ENCODE measurements at places on chromosomes 6 and 20.

DNA sequence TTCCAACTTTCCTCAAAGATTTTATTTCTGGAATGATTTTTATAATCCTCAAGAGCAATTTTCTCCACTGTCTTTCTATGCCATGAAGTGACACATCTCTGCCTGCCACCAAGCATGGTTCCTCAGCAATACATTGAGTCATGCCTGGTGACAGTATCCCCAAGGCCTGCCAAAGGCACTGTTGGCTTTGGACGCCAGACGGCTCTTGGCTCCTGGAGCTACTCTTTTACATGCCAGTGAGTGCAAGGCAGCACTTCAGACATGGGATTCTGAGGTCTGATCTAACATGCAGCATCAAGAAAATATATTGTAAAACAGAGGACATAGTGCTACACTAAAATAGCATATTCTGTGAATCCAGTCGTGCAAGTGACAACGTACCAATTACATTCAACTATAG lies 20.1 kb upstream of the PLEKHG1 start:
- DNase-seq: no peak

- no peak for DNase-seq
Measured at GRCh38 chr6:75116946-75117345, 88.9 kb downstream of the COL12A1 start.

GRCh38 chr20:34708621-34709043 lies 4.5 kb downstream of the TP53INP2 start:
- DNase-seq: no peak

- no peak for DNase-seq
Measured at GRCh38 chr20:47795214-47795907, 10.1 kb upstream of the SULF2 start.

GRCh38 chr20:37347891-37348791 lies 2.2 kb downstream of the SRC start:
- DNase-seq: no peak

- DNase-seq: no peak
Measured at GRCh38 chr6:73078333-73078862, 146.9 kb downstream of the KHDC1L start.

- no peak for DNase-seq
Measured at GRCh38 chr20:4328541-4328940, 313.2 kb upstream of the RNF24 start.

DNA sequence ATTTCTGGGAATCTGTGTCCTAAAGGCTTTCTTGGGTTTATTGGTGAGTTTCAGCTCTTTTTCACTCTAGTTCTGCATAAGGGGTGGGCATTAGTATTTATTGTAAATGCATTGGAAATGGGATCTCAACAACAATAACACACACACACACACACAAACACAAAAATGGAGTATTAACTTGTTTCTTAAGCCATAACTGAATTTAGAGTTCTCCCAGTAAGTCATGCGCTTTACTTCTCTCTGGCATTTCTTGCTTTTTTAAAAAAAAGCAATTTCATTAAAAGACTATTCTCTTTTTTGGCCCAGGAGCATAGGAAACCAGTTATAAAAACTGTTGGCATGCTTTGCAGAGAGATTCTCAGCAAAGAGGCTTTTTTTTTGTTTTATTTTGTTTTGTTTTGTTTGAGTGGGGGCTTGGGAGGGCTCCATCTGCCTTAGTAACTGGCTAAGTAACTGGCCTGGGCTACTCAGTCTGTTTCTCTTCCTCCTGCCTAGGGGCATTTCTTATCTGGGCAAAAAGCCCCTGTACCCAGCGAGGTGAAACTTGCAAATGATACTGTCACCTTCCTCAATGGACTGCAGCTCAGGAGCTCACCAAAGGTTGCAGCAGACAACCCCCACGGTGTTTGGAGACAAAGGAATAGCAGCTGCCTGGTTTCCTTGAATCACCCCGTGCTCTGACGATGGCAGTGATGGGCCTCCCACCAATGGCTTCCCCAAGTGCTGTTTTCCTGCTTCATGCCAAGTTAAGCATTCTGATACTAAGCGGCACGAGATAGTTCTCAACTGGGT lies 128.5 kb downstream of the BCAS1 start:
- DNase-seq: no peak

DNA sequence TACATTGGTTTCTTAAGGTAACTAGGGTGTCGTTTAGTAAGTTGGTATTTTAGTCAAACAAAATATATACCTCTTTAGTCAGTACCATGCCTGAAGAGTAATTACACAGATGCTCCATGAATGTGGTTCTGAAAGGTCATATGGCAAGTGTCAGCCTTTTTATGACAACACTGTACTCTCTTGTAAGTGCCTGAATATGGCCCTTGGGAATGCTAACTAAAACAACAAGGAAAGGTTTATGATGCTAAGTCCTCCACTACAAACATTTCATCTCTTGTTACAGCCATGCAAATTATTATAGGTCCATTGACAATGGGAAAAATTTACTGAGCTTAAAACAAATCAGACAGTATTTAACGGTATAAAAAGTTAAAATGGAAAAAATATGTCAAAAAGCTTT lies 39.0 kb upstream of the SUPT3H start:
- DNase-seq: no peak

- DNase-seq: no peak
Measured at GRCh38 chr6:25623065-25623464, 28.9 kb upstream of the SCGN start.

DNA sequence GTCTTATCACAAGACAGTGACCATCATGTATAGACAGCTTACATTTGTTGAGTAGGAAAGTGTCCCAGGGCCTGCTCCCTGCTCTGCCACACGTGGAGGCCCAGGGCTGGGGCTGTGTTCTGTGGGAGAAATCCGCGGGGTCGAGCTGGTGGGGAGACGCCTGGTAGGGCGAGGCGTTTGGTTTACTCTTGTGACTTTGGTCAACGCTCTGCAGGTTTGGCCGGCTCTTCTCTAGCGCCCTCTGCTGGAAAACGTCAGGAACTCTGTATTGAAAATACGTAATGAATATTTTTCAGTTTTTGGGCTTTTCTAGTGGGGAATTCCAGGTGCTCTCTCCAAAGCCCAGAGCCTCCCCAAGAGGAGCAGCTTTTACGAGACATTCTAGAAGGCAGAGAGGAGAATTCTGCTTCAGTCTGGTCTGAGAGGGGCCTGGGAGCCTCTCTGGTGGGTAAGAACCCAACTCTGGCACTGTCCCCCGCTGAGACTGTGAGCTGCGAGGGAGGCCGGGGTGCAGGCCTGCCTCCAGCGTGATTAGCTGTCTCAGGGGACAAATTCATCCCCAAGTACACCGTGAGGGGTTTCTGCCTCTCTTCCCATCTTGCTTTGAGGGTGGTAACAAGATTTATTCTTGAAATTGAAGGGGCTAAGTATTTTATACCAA lies 112.6 kb upstream of the RALGAPA2 start:
- no peak for DNase-seq

GRCh38 chr6:147522597-147522996 lies 14.1 kb downstream of the SAMD5 start:
- DNase-seq: no peak

DNA sequence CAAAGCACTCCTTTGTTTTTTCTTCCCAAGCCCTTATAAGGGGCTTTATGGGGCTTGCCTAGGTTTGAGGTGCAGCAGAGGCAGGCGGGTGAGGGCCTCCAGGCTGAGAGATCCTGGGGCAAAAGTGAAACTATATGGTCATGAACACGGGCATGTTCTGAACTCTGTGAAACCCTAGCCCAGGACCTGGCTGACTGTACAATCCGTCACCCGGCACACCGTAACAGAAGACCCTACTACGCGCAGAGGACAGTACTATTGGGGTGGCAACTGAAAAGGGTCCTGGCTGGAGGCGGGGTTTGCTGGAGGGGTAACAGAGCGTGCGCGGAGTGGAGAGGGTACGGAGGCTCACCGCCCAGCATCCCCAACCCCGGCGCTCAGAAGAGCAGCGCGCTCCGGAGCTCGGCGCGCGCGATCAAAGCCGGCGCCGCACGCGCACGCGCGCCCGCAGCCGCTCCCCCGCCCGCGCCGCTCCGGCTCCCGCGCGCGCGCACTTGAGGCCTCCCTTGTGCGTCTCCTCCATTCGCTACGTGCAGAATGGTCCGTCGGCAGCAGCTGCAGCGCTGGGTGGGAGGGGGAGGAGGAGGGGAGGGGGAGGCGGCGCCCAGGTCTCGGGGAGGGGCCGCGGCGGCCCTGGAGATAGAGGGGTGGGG lies 54.2 kb downstream of the MRPL14 start:
- DNase-seq: peak; percentile 29

DNA sequence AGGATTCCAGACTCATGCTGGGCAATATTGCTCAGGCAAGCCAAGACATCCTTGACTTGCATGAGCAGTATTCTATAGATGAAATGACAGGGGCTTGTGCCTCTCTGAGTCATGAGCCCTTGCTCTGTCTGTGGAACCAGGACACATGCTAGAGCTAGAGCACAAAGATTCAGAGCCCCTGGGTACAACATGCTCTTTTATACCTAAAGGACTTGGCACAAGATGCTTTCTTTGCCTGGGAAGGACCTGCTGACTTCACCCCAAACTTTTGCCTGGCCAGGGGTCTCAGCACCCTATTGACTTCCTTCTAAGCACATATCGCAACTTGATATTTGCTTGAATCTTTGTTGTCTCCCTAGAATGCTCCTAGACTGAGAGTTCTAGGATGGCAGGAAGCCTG lies 27.4 kb downstream of the TGM6 start:
- no peak for DNase-seq

DNA sequence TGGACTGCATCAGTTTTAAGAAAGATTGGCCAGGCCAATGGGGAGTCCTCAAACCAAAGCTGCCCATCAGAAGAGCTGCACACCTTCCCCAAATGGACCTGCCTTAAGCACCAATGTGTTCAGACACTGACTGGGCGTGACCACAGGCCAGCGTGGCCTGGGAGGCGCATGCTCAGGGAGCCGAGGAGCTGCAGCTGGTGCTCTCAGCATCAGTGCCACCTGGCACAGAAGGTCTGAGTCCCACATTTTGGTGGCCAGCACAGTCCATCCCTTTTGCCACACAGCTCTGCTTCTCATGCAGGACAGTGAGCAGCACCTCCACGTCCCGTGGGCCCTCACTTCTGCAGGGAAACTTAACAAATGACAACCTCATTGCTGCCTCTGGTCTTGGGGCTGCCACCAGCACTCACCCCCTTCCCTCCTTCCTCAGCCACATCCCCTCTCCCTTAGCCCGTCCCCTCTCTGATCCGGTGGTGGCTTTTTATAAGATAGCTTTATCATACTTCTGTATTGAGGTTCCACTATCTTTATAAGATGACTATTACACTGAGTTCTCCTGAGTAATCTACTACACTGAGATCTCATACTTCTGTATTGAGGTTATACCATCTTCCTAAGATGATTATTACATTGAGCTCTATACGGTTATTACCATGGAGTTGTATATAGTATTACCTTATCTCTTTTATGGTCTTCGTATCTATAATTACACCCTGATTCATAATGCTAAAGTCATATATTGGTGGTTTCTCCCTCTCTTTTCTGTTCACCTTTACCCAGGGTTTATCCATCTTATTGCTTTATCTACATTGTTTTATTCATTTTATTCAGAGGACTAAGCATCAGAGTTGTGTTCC lies 109.1 kb downstream of the TOX2 start:
- no peak for DNase-seq

DNA sequence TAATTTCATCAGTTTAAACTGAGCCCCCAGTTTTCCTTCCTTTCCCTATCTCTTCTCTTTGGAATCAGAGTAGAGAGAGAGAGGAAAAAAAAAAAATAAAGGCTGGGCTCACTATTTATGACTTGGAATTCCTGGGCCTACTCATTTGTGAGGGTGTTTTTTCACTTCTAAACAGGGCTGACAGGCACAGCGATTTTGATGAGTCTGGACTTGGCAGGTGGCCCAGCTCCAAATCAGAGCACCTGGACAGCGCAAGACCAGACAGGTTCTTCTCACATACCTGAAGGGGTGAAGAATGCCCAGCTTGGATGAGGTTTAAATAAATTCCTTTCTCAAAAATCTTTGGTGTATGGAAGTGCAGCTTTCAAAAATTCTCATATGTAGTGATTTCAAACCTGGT lies 122.2 kb downstream of the KIF13A start:
- DNase-seq: no peak

DNA sequence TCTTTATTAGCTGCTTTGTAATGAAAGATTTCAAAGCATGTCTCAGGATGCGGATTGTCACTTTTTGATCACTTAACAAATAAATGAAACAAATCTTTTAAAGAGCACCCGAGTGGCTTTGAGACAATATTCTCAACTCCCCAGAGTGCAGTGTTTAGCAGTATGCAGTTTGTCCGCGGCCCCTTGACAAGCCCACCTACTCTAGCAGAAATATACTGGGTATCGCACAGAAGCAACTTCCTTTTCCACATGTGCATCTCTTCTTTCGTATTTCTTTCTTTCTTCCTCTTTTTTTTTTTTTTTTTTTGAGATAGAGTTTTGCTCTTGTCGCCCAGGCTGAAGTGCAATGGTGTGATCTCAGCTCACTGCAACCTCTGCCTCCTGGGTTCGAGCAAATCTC lies 84.5 kb upstream of the FAM184A start:
- DNase-seq: no peak
